Activated CD4-positive, alpha-beta T cell treated with anti-CD3 and anti-CD28 coated beads, Interleukin-2, Interleukin-4, amounts not matched to agents 100 ng/mL and 50 ng/mL, durations not matched to agents 16 hours and 8 hours (primary cell): ENCODE measurements at places on chromosomes 2 and 18.

DNA sequence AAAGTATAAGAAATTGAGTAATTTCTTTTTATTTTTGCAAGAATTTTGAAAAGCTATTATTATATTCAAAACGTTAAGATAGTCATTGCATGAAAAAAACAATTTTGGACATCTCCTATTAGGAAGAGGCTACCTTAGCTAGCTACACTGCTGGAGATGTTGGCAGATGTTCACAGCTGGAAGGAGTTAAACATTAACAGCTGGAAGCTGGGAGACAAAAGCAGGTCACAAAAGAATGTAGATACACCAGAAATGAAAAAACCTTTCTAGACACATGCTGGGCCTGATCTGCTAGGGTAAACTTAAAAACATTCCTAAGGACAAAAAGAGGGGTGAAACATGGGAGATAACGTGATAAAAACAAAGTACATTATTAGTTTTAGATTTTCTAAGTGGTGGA lies 84.4 kb downstream of the SESTD1 start:
- no peak for DNase-seq

GRCh38 chr18:48208432-48209140 lies 200.6 kb downstream of the ZBTB7C start:
- no peak for DNase-seq

- no peak for DNase-seq
Observed at GRCh38 chr2:23050388-23050787, 334.6 kb upstream of the KLHL29 start.

DNA sequence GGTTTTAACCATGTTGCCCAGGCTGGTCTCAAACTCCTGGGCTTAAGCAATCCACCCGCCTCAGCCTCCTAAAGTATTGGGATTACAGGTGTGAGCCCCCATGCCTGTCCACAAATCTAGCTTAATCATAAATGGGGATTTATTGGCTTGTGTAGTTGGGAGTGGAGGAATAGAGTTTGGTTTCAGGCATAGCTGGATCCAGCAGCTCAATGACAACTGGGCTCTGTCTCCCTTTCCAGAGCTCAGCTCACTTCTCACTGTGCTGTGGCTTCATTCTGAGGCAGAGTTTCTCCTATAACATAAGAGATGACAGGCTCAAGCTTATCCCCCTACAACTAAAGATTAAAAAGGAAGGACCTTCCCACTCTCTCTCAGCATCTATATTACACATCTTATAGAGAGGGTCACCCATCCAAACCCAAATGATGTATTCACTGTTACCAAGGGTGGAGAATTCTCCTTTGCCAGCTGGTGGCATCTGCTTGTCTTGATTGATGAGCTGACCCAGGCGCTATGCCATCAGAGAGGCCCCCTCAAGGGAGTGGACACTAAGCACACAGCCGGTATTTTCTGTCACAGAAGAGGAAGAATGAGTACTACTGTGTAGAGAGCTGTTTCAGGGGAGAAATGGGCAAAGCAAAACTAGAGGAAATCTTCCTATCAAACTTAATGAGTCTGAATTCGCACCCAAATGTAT lies 280.4 kb downstream of the PTPRM start:
- no peak for DNase-seq

DNA sequence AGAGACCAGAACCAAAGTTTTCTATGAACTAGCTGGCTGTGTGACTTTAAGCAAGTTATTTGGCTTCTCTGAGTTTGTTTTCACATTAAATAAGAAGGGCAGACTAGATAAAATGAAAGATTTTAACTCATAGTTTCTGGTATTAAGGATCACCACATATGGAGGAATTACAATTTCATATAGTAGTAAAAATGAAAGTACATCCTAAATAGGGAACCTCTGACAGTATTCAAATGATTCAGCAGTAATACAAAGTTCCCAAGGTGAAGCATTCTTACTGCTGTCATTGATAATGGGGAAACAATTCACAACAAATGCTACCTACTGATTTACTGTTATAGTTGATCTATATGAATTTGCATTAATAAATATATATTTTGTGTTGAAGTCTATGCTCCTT lies 170.3 kb upstream of the VRK2 start:
- no peak for DNase-seq

DNA sequence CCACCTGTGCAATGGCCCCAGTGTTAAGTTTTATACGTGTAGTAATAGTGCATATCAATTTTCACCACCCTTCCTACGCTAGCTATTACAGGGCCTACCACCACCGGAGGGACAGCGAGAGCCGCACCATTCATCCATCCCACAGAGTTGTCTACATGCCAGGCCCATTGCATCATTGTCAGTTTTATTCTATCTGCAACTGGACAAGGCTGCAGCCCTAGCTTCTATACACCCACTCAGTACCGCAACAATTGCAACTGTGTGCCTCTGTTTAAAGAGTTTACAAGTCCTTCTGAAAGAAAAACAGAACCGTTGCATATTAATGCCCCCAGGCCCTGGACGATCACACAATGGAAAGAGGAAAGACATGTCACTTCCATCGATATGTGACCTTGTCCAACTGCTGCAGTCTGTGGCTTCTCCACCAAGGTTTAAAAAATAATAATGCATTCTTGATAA lies 58.6 kb downstream of the ZEB2 start:
- DNase-seq, result no peak

DNA sequence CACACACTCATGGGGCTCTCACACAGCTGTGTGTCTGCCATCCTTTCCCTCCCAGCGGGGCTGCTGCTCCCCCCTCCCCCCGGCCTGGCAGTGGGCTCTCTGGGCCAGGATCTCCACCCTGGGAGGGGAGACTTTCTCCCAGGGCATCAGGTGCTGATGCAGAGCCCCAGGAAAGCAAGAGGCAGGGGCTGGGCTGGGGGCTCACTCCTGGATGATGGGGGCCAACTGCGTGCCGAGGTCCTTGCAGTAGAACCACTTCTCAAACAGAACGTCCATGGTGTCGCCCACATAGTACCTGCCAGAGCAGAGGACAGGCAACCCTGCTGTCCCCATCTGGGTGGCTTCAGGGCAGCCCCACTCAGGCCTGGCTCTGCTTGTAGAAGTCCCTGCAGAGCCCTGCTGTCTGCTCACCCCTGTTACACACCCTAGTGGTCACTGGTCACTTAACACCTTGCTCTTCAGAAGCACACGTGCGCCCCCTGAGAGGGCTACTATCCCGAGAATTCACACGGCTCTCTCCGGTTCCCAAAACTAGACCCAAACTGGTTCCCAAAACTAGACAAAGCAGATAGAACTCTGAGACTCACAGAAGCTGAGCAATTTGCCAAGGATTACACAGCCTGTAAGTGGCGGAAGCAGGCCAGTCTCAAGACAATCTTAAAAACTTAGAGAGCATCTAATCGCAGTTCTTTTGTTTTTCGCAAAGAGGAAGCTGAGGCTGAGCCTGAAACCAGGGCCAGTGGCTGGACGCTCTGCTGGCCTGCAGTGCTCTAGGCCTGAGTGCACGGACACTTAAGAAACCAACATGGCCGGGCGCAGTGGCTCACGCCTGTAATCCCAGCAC lies 6.6 kb upstream of the OXER1 start:
- DNase-seq, result no peak

DNA sequence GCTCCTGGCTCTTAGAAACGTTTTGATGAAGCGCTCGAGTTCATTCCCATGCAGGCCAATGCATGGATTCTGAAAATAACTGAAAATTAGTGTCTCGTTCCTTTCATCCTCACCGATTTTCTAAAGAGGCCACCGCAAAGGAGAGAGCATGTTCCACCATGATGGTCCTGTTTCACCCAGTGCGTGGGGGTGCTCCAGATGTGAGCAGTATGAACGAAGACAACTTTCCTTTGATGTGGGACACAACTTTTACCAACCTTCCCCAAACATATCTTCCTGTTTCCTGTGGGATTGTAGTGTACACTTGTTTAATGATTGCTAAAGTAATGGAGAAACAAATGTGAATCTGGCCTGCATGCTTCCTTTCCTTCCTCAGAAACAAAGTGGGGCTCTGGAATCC lies 114.5 kb downstream of the PRPF40A start:
- DNase-seq, result no peak

DNA sequence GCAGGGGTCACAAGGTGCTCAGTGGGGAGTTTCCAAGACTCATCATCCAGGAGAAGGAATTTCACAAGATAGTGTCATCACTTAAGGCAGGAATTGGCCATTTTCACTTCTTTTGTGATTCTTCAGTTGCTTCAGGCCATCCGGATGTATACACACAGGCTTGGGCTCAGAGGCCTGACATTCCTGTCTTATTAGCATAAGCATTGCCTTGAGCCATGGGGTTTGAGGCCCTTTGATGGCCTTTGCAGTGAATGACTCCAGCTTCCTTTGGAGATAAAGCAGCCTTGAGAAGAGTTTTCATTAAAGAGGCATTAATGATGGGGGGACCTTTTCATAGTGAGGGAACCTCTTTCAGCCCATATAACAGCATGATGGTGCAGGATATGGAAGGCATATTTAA lies 366.0 kb upstream of the CNTNAP5 start:
- no peak for DNase-seq

GRCh38 chr2:8797682-8798081 lies 39.7 kb downstream of the KIDINS220 start:
- no peak for DNase-seq

DNA sequence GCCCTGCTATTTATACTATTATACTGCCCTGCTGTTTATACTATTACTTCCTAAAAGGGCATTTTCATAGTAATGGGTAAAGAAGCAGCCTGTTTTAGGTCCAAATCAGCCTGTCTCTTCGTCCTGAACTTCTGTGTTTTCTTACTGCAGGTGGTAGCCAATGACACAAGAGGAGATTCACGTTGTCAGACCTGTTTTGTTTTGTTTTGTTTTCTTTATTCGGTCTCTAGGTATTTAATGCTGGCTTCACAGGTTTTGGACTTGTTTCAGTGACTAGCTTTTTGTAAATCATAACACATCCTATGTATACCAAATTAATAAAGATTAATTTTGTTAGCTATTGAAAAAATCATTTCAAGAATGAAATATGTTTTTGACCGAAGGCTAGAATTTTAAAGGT lies 116.4 kb downstream of the MAP3K20 start:
- DNase-seq, result no peak

DNA sequence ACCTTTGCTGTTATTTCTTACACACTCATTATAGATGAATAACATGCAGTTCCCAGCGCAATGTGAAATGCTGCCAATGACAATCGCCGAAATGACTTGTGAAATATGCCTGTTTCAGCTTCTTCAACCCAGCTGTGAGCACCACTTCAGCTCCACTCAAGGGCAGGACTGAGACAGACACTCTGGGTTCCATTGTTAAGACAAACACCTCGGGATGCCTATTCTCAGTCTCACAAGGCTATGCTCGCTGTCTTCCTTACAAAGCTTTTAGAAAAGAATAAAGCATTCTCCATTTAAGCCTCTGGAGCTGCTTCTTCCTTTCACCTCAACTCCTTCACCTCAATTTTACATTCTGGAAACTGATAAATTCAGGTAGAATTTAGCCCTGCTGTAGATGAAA lies 4.2 kb downstream of the CBLN2 start:
- no peak for DNase-seq

DNA sequence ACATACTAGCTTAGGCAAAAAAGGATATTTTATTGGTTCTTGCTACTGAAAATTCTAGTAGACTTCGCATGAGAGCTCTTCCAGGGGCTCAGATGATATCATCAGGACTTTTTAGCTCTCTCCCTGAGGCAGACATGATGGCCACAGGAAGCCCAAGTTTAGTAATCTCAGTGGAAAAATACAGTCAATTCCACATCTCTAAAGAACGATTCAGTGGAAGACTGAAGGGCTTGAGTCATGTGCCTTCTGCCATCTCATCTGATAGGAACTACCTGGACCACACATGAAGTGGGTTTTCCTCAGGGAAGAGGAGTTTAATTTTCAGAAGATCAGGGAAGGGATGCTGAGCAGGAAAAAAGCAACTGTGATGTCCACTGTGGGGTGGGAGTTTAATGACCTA lies 117.3 kb downstream of the TTC27 start:
- DNase-seq, result peak; percentile 30

- no peak for DNase-seq
Observed at GRCh38 chr2:85791704-85792565, 38.1 kb downstream of the ATOH8 start.

DNA sequence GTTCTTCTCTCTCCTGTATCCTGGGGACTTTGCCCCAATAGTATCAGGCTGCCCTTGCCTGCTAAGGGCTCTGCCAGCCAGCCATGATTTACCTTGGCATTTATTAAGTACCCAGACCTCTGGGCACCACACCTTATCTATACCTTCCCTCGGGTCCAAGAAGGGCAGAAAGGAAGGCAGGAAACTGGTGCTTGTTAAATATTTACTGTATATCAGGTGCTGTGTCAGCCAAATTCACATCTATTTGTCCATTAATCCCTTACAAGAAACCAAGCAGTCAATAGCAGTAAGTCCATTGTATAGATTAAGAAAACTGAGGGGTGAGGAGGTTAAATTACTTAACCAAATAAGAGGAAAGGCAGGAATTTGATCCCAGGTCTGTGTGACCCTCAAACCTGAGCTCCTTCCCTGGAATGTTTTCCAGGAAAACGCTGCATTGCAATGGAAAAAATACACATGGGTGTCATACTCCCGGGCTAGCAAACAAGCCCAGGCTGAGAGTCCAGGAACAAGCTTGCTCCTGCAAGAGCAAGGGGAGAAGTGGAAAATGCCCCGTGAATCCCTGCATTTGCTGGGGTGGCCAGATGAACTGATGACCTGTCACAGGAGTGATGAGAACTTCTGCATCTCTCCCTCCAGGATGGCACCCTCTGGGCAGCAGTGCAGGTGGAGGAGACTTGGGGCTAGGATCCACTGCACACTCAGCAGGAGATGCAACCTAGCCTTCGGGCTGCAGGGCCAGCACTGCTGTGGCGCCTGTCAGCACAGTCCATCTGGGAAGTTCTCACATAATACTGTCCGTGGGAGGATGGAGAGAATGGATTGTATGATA lies 30.4 kb downstream of the CIB4 start:
- DNase-seq, result no peak

DNA sequence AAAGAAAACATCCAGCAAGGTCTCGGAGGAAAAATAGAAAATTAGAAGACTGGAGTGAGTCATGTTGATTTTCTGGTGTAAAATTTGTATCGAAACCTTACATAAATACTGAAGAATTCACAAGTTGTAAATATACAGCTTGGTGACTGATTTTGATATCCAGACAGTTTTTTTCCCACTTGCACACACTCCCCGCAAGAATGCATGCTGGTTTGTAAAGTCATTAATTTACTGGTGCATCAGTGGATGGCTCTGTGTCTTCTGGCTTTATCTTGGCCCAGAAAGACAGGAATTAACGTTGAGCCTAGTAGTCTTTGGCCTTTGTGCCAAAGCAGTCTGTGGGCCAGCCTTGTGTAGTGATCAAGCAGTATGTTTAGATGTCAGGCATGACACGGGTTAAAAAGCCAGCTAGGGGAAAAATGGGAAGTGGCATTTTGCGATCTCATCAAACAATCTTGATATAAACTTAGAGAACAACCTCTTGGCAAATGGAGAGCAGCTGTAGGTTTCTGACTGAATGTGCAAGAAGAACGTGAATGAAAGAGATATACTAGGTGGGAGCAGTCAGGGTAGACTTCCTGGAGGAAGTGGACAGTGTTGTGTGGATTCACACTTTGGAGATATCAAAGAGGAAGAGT lies 22.7 kb upstream of the CASP8 start:
- no peak for DNase-seq

DNA sequence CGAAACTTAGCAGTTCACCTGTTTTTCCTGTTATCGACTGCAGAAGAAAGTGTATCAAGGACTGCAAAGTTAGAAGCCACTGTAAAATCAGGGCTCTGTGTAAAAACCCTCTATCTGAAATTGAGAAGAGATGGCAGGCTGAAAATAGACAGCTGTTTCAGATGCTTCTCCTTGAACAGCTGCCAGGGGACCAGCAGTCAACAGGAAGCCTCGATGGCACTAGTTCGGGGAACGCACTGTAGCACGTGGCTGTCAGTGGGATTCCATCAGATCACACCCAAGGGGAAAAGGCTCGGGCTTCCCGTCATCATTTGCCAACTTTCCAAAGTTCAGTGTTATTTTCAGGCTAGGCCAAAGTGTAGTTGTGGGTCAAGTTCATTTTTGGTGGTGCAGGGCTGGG lies 316.9 kb downstream of the TXNL1 start:
- no peak for DNase-seq
